M059J (cell line): ENCODE measurements at places on chromosomes 11 and 22.
A peak's percentile ranks its signal among the peaks of the same experiment; 100 is the strongest.

DNA sequence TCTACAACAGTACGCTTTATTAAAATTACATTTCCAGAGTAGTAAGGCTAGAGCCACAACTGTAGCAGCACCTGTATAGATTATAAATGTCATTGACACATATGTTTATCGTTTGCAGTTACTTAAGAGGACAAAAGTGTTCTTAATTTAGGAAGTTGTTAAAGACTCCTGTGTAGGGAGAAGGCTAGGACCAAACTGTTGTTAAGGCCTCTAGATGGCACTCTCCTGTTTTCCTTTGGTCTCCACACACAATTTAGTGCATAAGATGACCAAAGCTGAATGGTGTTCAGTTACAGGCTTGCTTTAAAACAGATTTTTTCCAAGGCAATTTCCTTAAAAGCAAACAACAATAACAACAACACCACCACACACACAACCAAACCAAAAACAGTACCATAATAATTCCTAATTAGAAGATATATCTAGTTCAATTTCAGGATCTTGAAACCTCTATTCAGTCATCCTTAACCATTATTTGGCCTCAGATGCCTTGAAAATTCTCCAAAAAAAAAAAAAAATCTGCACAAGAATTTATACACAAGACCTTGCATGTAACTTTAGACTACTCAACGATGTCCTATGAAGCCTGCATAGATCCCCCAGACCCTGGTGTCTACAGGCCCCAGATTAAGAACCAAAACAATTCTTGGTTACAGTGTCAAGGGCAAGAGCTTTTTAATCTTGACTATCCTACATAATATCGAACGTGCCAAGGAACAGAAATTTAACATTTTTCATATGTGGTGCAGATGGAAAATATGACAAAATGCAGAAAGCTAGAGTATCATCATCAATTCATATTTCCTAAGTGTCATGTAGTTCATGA lies 42.6 kb upstream of the APOA1 start:
- DNase-seq, result peak; percentile 74

- DNase-seq, result no peak
Measured at GRCh38 chr11:21911061-21911460, 281.8 kb upstream of the ANO5 start.

GRCh38 chr11:128455766-128456165 lies 131.6 kb downstream of the ETS1 start:
- DNase-seq, result no peak

DNA sequence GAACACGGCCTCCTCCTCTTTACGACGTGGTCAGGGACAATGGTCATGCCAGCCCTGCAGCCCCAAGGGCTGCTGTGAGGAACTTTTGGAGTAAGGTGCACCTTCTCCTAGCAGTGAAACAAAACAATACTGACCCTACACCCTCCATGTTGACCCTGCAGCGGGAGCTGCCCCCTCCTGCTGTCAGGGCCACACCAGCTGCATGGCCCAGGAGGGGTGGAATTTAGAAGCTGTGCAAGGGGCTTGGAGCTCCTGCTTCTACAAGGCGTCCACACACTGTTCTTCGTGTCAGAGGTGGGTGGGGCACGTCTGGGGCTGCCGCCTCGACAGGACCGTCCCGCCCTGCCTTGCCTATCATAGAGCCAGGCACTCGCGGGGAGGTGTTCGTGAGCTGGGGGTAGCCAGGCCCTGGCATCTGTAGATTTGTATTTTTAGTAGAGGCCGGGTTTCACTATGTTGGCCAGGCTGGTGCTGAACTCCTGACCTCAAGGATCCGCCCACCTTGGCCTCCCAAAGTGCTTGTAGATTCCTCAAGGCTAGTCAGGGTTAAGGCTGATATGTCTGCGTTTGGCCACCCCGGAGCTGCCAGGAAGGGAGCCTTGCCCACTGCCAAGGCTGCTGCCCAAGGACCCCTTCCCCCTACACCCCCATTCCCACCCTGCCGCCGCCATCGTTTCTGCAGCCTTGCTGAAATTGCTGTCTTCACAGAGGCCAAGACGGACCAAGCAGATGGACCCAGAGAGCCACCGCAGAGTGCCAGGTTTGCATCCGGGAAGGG lies 15.9 kb downstream of the INCENP start:
- DNase-seq, result no peak

DNA sequence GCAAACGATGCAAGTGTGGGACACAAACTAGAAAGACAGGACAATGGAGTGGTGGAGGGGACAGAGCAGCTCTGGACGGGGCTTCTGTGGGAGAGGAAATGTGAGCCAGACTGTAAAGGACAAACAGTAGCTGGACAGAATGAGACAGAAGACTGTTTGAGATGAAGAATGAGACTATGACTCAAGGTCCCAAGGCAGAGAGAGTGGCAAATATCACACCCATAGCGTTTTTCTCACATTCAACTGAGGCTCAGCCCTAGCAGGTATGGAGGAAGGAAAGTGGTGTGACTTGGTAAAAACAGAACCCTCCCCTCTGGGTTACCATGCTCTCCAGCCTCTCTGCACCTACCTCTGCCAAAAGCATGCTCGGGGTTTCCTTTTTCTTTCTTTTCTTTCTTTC lies 96.5 kb downstream of the RPL27A start:
- DNase-seq, result no peak

DNA sequence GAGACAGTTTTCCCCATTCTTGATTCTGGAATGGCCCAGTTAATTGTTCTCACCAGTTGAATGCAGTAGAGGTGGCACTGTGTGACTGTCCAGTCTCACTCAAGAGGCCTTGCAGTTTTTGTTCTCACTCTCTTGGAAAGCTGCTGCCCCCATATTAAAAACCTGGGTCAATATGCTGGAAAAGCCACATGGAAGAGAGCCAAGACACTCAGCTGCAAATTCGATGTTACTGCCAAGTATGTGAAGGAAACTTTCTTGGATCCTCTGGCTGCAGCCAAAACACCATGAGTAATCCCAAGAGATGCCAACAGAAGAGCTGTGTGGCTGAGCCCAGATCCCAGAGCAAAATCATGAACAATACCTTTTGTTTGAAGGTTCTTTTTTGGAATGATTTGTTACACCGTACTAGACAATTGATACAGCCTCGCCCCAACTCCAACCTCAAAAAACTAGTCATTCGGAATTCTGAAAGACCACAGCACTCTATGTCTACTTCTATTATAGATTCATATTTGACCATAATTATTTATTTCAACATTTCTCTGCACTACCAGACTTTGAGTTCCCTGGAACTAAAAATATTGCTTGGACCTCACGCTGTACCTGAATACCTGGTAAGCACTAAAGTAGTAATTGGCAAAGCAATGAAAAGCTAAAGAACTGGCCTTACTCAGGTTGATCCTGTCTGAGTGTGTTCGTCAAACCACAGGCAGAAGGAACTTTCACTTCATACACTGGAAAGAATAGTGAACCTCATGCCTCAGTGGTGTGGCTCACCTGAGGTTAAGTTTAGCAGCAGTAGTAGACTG lies 378.8 kb downstream of the ETS1 start:
- DNase-seq, result peak; percentile 97

DNA sequence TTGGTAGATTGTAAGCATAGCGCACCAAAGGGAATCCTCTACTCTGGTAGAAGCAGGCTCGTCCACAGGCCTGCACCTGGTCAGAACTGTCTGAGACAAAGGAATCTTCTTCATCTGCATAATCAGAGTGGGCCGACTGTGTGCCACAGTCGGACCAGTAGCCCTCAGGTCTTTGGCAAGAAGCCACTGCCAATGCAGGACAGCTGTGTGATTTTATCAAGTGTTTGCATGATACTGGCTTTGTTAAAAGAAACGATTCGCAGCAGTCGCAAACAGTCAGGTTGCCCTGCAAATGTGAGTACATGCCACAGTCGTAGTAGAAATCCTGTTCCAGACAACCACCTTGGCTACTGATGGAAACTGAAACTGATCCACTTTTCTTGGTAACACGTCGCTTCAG lies 4.9 kb upstream of the CCDC34 start:
- DNase-seq, result no peak

- peak; percentile 13 for DNase-seq
Measured at GRCh38 chr11:120675171-120675570, 163.6 kb downstream of the GRIK4 start.

- DNase-seq, result no peak
Measured at GRCh38 chr11:66131937-66132632, 62.0 kb downstream of the PACS1 start.

DNA sequence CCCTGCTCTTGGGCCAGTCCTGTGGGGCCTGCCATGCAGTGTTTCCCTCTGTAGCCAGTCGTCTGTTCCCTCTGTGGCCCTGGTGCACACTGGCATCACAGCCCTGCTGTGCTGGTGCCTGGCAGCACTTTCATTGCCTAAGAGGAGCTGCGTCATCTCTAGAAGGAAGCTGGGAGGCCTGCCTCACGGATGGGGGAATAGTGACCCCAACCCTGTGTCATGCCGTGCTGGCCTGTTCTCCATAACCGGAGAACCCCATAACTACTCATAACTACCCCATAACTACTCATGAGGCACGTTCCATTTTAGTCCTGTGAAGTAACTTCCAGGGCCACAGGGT lies 14.0 kb downstream of the RAB36 start:
- no peak for DNase-seq

DNA sequence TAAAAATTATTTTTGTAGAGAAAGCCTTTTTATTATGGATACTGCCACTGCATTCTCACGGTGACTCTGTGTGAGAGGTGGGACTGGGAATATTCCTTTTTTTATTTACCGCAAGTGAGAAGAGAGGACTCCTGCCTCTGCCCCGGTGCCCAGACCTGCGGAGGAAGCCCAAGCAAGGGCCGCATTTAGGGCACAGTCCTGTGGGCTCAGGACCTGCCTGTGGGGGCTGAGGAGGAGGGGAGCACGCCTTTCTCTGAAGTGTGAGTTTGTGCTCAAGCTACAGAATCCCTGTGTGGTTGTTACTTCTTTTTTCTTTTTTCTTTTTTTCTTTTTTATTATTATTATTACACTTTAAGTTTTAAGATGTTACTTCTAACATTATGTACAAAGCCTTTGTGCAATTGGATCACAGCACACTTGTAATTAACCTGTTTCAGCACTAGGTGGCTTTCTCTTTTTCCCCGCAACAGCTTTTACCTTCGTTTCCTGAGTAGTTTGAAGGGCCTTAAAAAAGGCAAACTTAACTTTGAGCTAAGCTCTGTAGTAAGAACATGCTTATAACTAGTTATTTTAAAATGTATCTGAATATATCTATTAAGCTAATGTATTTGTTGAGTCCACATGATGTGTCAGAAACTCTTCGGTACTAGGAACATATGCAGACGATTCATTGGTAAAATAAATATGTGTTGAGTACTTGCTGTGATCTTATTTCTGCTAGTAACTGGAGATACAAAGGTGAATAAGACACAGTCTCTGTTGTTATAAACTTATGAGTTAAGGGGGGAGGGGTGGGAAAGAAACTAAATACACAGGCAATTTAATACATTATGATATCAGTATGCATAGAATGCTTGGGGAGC lies 18.3 kb downstream of the AMOTL1 start:
- peak; percentile 42 for DNase-seq

- DNase-seq, result peak; percentile 29
Measured at GRCh38 chr11:61814247-61814957, 2.4 kb downstream of the FADS1 start.

DNA sequence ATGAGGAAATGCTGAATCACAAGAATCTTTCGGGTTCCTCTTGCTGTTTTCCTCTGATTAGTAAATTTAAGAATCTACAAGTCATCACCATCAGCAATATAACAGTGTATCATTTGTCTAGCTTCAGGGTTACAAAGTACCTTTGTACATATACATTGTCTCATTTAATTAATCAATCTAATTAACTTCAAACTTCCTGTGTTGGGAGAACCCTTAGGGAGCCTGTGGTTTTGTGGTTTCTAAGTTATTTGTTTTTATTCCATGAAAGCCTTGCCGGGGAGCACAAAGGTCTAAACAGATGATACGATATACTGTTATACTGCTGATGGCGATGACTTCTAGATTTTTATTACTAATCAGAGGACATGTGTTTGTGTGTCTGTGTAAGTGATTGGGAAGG lies 41.0 kb downstream of the TIMP3 start:
- peak; percentile 64 for DNase-seq

GRCh38 chr11:92834296-92835020 lies 135.0 kb upstream of the MTNR1B start:
- DNase-seq, result no peak

- DNase-seq, result no peak
Measured at GRCh38 chr11:94757037-94757735, 11.0 kb upstream of the AMOTL1 start.

DNA sequence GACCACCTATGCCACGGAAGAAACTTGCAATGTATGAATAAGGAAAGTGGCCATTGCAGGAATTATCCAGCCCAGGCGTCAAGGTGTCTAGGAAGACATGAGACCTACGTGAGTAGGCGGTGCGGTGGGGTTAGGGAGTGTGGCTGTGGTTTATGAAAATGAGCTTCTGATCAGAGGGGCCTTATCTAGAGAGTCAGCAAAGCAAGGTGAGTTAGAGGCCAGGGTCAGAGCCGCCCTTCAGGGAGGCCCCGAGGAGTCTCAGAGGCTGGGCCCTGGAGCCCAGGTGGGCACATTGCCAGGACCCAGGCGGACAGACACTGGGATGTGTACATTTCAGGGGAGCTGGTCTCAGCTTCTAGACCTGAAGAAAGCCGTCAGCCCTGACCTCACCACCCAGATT lies 13.8 kb upstream of the LINC01488 start:
- DNase-seq, result no peak

GRCh38 chr11:125314276-125315078 lies 149.9 kb downstream of the PKNOX2 start:
- no peak for DNase-seq

GRCh38 chr22:32489377-32489776 lies 14.8 kb downstream of the FBXO7 start:
- DNase-seq, result no peak

- DNase-seq, result no peak
Measured at GRCh38 chr11:62757846-62758788, 3.3 kb upstream of the POLR2G start.

DNA sequence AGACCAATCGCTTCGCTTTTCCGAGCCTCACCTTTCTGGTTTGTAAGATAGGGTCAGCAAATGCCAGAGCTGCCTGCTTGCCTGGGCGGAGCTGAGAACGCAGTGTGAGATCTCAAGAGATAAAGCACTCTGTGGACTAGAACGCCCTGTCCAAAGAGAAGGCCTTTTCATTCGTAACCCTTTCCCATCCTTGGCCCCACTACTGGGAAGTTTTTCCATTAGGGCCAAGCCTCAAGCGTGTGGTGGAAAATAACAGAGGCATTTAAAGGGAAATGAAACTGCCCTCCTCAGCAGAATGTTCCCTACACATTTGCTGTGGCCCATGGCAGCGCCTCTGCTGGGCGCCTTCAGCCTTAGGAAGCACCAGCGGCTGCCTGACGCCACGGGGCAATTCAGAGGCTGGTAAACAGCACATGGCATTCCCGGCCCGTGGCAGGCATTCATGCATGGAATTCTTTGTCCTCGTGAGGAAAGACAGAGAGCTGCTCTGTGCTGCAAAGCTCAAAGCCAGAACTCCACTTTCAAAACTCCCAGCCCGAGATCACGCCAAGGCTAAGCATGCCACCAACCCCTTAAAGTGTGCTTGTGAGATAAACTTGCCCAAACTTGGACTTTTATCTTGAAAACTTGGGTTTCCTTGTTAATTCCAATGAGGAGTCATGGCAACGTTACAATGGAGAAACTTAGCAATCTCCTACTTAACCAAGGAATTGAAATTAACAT lies 38.1 kb downstream of the AHNAK start:
- peak; percentile 82 for DNase-seq

- no peak for DNase-seq
Measured at GRCh38 chr11:86726770-86727504, 54.5 kb upstream of the ME3 start.
